Panc1 (cell line): ENCODE measurements at places on chromosomes 4 and X. TPM values are rescaled to one million over a fixed set of nuclear protein-coding genes. Genes with fewer than 3 reads are reported as not detected.
A peak's percentile ranks its signal among the peaks of the same experiment; 100 is the strongest.

The SSX4 gene
- 0.15 TPM for total RNA-seq

The PPP2R2C gene
- total RNA-seq, result 26.7 TPM

The HMX1 gene
- total RNA-seq, result not detected

The RAB33A gene
- total RNA-seq, result 2.2 TPM

The TMPRSS11D gene
- not detected for total RNA-seq

The BST1 gene
- 3.0 TPM for total RNA-seq

The APELA gene
- not detected for total RNA-seq

The SYTL4 gene
- total RNA-seq, result 0.15 TPM

The COL25A1 gene
- total RNA-seq, result not detected

The MCTS1 gene
- total RNA-seq, result 110 TPM

The SPRY1 gene
- 77.8 TPM for total RNA-seq

The PROM1 gene
- total RNA-seq, result 0.18 TPM

The NLGN3 gene
- 0.28 TPM for total RNA-seq

The SLBP gene
- 73.4 TPM for total RNA-seq

The PPARGC1A gene
- 0.59 TPM for total RNA-seq

- H3K27ac ChIP-seq, result no peak overlapping the region
- no peaks in the 10 kb centered on the region for H3K36me3 ChIP-seq
- DNase-seq, result no peak
- no peak overlapping the region for H3K4me3 ChIP-seq
- no peaks in the 10 kb centered on the region for H3K27me3 ChIP-seq
Observed at GRCh38 chrX:44922980-44923379, 50.0 kb downstream of the KDM6A start.

DNA sequence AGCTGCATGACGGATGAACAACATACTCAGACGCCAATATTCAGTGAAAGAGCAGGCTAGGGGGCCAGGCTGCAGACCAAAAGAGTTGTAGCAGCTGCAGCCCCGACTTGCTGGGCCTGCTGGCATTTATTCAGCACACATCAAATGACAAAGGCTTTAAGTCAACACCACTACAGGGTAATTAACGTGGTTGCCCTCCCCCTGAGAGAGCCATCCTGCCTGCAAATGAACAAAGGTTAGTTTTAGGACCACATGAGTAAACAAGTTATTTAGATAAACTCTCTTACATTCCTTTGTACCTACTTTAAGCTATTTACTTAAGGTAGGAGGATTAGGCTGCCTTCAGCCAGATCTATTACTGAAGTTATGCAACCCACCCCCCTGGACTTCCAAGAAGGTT is 1329.1 kb downstream of the PCDH18 start:
- no peak for DNase-seq
- no peak overlapping the region for H3K27ac ChIP-seq
- no peaks in the 10 kb centered on the region for H3K36me3 ChIP-seq
- H3K4me3 ChIP-seq, result no peak overlapping the region

DNA sequence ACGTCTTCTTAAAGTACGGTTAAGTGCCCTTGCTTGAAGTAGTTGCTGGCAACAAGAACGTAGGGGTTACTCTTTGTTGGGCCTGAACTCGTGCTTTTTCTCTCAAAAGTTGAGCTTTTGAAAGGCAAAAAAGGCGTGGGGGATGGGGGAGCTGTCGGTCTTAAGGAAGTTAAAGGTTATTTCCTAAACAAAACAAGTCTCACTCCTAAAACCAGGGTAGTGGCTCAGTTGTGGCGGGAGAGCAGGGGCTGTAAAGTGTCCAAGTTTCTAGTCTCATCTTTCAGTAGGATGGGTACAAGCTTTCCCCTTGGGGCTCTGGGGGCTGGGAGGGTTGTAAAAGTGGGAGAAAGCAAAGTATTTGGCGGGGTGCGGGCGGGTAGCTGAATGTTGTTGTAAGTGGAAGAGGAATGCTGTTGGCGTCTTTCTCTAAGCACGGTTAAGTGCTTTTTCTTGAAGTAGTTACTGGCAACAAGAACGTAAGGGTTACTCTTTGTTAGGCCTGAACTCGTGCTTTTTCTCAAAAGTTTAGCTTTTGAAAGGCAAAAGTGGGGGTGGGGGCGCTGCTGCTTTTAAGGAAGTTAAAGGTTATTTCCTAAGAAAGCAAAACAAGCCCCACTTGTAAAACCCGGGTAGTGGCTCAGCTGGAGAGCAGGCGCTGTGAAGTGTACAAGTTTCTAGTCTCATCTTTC is 904 bp upstream of the WDR1 start:
- H3K36me3 ChIP-seq, result peaks cover 5% of the 10 kb centered on the region
- no peaks in the 10 kb centered on the region for H3K27me3 ChIP-seq
- H3K27ac ChIP-seq, result peak overlapping the region; percentile 92
- no peak for DNase-seq
- peaks cover 12% of the 10 kb centered on the region for H3K4me1 ChIP-seq

DNA sequence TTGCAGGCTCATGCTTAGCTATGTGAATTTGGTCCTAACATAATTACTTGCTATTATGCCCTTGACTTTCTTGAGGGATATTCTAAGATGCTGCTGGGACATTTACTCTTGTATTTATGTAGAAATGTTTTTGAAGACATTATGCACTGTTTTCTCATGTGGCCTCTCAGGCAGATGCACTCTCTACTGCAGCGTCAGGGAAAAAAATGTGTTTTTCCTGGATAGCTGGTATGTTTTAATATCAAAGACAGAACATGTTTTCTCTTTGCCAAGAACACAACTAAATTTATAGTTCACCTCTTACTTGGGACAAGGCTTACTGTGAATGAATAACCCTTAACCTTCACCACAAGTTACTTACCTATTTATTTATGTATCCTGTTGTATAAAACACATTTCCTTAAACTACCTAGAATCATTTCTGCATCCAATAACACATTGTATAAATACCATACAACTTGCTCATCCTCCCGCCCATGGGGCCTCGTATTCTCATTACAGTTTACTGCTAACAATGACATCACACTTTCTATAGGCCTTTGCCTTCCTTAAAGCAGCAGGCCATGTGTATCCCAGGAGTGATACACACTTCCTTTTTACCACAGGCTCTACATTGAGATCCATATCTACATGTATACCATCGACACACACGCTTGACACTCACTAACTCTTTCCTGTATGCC is 178.7 kb downstream of the SLIT2 start:
- H3K27ac ChIP-seq, result no peak overlapping the region
- H3K27me3 ChIP-seq, result no peaks in the 10 kb centered on the region
- H3K36me3 ChIP-seq, result no peaks in the 10 kb centered on the region
- DNase-seq, result no peak
- no peak overlapping the region for H3K4me3 ChIP-seq
- H3K4me1 ChIP-seq, result no peaks in the 10 kb centered on the region

DNA sequence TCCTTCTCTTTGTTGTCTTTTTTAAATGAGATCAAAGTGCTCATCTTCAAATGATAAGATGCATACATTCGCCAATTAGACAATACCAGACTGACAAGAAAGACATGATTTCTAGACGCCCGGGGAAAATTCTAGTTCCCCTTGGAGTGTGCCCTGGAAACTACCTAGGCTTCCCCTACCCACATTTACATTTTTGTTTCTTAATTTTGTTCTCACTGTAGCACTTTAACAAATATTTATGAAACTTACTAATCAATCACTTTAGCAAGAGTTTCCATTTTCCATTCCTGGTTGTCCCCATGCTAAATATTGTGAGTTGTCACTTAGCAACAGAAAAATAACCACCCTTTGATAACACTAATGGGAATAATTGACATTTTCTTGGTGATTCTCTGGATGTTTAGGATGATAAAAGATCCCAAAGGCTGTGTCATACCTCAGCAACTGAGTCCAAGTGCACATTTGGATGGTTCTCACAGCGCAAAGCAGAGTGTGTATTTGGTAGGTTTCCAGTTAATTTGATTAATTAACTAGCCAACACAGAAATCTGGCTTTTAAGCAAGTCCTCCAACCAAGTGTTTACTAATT is 69.6 kb downstream of the FGFBP1 start:
- H3K4me3 ChIP-seq, result no peak overlapping the region
- H3K36me3 ChIP-seq, result no peaks in the 10 kb centered on the region
- H3K4me1 ChIP-seq, result no peaks in the 10 kb centered on the region

GRCh38 chr4:48556268-48556667 is 66.2 kb downstream of the ZAR1 start:
- H3K4me3 ChIP-seq, result no peak overlapping the region
- peaks cover 7% of the 10 kb centered on the region for H3K36me3 ChIP-seq

DNA sequence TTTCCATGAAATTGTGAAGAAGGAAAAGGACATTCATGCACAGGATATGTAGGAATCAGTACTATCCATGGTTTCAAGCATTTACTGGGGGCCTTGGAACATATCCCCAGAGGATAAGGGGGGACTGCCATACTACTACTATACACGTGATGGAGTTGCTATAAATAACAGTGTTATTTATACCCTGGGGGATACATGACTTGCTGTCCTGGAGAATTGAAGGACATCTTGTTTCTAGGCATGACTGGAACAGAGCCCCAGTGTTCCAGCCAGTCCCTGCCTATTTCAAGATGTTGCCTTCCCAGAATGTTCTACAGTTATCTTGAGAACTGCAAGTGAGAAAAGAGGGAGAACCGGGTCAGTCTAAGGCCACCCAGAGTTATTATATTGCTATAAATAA is 39.6 kb upstream of the ZNF81 start:
- no peak for DNase-seq
- H3K36me3 ChIP-seq, result no peaks in the 10 kb centered on the region
- no peaks in the 10 kb centered on the region for H3K4me1 ChIP-seq
- no peak overlapping the region for H3K27ac ChIP-seq
- no peaks in the 10 kb centered on the region; the same call in 1 of the 2 replicates for H3K27me3 ChIP-seq

- H3K36me3 ChIP-seq, result no peaks in the 10 kb centered on the region
- H3K4me3 ChIP-seq, result no peak overlapping the region
- DNase-seq, result no peak
- no peak overlapping the region for H3K27ac ChIP-seq
Observed at GRCh38 chr4:81213671-81214070, 1.4 kb downstream of the PRKG2 start.

GRCh38 chr4:141789716-141790115 is 153.3 kb downstream of the IL15 start:
- no peak for DNase-seq
- no peaks in the 10 kb centered on the region for H3K4me1 ChIP-seq
- H3K27me3 ChIP-seq, result no peaks in the 10 kb centered on the region
- no peak overlapping the region for H3K4me3 ChIP-seq
- H3K27ac ChIP-seq, result no peak overlapping the region

DNA sequence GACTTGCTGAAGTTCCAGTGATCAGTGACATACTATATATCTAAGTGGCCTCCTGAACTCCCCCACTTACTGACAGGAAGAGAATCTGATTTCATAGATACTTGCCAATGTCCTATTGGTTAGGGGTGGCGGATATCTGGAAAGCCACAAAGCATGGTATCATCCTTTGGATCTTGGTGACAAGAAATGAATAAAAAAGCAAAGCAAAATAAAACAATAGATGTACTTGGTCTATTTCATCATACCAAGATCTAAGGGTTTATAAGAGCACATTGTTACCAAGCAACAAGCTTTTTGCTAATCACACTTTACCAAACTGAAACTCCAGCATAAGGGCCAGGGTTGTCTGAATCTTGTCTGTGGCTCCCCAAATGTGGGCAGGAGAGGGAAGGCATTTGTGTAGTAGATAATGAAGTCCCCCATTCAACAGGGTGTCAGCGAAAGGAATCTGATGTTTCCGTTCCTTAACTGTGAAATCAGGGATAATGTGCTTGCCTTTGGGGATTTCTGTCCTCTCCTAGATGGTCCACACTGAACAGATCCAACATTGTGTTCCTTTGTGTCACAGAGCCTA is 125.0 kb upstream of the SMIM10 start:
- no peaks in the 10 kb centered on the region for H3K36me3 ChIP-seq
- H3K27ac ChIP-seq, result peak overlapping the region; percentile 5; the same call in 1 of the 2 replicates

- no peak overlapping the region for H3K4me3 ChIP-seq
- H3K36me3 ChIP-seq, result no peaks in the 10 kb centered on the region
- no peak overlapping the region for H3K27ac ChIP-seq
- no peak for DNase-seq
- H3K4me1 ChIP-seq, result no peaks in the 10 kb centered on the region
Observed at GRCh38 chr4:47639531-47639930, 154.5 kb downstream of the ATP10D start.

DNA sequence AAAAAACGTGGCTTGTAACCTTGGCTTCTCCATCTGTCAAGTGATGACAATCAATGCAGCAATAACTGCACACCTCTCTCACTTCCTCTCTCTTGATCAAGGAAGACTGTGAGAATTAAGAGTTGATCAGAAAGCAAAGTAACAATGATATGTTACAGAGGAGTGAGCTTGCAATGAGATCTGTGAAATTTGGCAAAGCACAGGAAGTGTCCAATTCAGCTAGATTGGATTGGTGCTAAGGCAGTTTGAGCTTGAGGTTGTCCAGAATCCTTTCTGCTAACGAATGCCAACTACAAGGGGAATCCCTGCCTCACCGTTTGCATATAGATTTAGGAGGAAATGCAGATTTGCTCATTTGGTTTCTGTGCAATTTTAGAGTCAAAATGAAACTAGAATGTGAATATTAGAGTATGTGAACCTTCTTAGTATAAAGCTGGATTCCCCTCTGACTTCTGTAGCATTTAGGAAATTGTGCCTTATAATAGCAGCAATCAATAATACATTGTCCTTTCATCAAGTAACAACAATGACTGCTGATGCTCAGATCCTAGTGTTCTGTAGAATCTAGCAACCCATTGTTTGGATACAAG is 346.4 kb downstream of the PTTG2 start:
- H3K36me3 ChIP-seq, result no peaks in the 10 kb centered on the region
- DNase-seq, result no peak
- H3K4me3 ChIP-seq, result no peak overlapping the region

DNA sequence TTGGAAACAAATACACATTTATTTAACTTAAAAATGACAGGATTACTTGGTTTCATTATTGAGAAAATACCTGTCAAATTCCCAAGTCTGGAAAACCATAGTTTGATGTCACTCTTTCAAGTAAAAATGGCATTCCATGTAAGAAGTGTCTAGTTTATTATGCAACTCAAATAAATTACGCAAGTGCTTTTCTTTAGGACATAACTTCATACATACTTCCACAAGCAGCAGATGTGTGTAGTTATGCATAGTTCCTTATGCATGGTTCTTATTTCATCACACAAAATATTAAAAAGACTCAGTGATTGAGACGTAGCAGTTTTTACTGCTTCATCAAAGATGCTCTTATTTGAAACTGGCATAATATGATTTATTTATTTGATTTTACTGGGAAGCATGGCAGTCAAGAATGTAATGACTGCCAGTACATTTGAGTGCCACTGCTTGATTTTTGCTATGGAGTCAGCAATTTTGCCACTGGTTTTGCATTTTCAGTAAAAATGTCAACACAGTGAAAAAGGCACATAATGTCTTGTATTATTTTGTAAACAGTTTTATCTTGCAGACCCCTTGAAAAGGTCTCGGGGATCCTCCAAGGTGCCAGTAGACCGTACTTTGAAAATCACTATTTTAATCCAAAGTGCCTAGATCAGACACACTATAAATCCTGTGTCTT is 62.1 kb downstream of the CLCN3 start:
- no peak overlapping the region for H3K27ac ChIP-seq
- no peaks in the 10 kb centered on the region for H3K27me3 ChIP-seq
- no peaks in the 10 kb centered on the region for H3K4me1 ChIP-seq
- no peaks in the 10 kb centered on the region; the same call in 1 of the 2 replicates for H3K36me3 ChIP-seq
- no peak for DNase-seq

GRCh38 chr4:94428884-94429283 is 22.9 kb upstream of the PDLIM5 start:
- no peak overlapping the region for H3K27ac ChIP-seq
- DNase-seq, result no peak
- H3K27me3 ChIP-seq, result no peaks in the 10 kb centered on the region
- no peaks in the 10 kb centered on the region for H3K4me1 ChIP-seq
